Mesendoderm (in vitro differentiated cells): ENCODE measurements at places on chromosomes 3 and 15.

DNA sequence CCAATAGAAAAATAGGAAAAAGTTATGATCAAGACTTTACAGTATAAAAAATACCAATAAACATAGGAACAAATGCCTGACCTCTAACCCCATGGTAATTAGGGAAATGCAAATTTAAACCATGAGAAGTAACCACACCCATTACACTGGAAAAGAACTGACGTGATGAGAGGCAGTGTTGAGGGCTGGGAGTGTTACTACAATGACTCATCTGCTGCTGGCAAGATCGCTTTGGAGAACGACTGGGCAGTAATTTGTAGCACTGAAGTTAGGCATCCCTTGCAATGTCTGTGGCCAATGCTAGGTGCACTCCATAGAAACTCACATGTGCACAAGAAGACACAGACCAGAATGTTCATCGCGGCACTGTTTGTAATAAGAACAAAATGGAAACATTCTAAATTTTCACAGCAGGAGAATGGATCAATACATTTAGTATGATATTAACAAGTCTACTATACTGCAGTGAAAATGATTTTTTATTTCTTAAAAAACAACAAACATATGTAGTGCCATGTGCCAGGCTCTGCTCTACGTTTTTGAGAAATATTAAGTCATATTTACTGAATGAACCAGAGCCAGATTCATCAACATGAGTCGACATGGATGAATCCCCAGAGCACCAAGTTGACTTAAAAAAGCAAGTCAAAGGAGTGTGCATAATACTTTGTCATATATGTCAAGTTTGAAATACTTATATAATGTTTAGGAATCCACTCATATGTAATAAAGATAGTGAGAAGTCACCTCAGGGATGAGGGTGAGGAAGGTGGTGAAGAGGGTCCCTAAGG lies 37.6 kb upstream of the EPHB3 start:
- DNase-seq = peak; percentile 82

- DNase-seq = peak; percentile 80
Observed at GRCh38 chr15:28086175-28086703, 12.9 kb downstream of the OCA2 start.

- peak; percentile 65 for DNase-seq
Observed at GRCh38 chr3:56855856-56856512, 54.2 kb upstream of the ARHGEF3 start.

GRCh38 chr15:34760909-34761308 lies 6.1 kb upstream of the GJD2 start:
- no peak for DNase-seq

GRCh38 chr3:179991104-179991503 lies 45.6 kb downstream of the PEX5L start:
- no peak for DNase-seq

DNA sequence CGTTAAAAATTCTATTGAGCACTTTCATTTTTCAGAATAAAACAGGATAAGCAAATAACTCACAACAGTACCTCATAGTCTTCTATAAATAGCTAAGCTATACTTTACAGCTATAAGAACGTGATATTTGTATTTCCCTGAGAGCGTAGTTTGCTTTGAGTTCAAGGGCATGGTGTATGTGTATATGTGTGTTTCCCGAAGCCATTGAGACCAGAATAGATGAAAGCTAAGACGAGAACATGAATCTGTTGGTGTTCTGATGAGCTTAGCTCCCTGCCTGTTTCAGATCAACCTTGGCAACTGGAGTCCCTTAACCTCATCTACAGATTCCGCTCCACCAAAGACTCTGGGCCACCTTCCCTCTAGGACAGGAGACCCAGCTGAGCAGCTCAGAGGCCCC lies 59.5 kb upstream of the MCF2L2 start:
- no peak for DNase-seq

GRCh38 chr3:125150525-125151441 lies 61.8 kb downstream of the SLC12A8 start:
- peak; percentile 89 for DNase-seq

GRCh38 chr3:20039765-20040547 lies at the start of gene KAT2B:
Gene KAT2B (plus strand): TSS chr3:20040446. CDS start chr3:20040478, 32 bp downstream.
- peak; percentile 74 for DNase-seq

DNA sequence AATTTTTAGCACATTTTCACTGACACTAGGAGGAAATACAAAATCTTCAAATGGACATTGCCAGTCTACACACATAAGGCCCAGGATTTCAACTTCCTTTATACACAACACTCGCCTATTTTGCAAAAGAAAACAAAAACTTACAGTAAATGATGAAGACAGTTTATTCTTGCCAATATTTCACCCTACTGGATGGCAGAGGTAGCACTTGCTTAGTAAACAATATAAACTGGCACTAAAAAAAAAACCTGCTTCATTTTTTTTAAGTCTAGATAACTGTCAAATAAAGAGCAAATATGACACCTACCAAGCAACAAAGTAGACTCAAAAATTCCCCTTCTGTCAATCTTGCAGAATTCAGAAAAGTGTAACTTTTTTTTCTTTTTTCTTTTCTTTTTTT lies 204.0 kb downstream of the VPS13C start:
- no peak for DNase-seq
